ENCODE measurements at places on chromosomes 16 and 17. TPM values are rescaled to one million over a fixed set of nuclear protein-coding genes. Genes with fewer than 3 reads are reported as not detected.

The CEP295NL gene
- total RNA-seq: 0.86 TPM

The PPP1R27 gene
- not detected for total RNA-seq

The WDR59 gene
- 125 TPM for total RNA-seq

The TSPAN10 gene
- total RNA-seq: 0.86 TPM

The TVP23A gene
- total RNA-seq: not detected

The OTOA gene
- total RNA-seq: not detected

The MYL11 gene
- not detected for total RNA-seq

The C1QTNF8 gene
- not detected for total RNA-seq

The MILR1 gene
- total RNA-seq: not detected

The ZG16 gene
- total RNA-seq: not detected

The GUCY2D gene
- not detected for total RNA-seq

The TSC2 gene
- 145 TPM for total RNA-seq

The OR1F1 gene
- not detected for total RNA-seq

The PSKH1 gene
- total RNA-seq: 28.6 TPM

The KIF1C gene
- 20.8 TPM for total RNA-seq

The LRRC37A gene
- 7.5 TPM for total RNA-seq

The CA4 gene
- not detected for total RNA-seq

The NOMO2 gene
- 45.1 TPM for total RNA-seq

All from naive thymus-derived CD8-positive, alpha-beta T cell (primary cell).